Progenitor cell of endocrine pancreas (in vitro differentiated cells): ENCODE measurements at places on chromosomes 1 and 21.

GRCh38 chr1:206631085-206631509 lies 4.2 kb upstream of the DYRK3 start:
- DNase-seq = no peak

GRCh38 chr1:24138476-24139221 lies 4.3 kb downstream of the IL22RA1 start:
- DNase-seq = no peak

DNA sequence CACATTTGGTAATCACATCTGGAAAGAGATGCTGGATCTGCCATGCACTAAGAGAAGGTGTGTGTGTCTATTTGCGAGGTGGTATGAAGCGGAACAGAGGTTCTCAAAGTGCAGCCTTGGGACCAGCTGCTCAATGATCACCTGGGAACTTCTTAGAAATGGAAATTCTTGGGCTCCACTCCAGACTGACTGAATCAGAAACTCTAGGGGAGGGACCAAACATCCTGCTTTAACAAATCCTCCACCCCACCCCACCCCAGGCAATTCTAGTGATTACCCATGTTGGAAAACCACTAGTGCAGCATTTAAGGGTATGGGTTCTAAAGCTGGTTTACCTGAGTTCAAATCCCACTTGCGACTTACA lies 143.9 kb upstream of the JUN start:
- DNase-seq = no peak

- DNase-seq = no peak
These were observed 73.8 kb downstream of the BCAR3 start for GRCh38 chr1:93607814-93608186.
